Esophagus squamous epithelium (tissue), 5 donors: ENCODE measurements at places on chromosomes 7 and 10.

DNA sequence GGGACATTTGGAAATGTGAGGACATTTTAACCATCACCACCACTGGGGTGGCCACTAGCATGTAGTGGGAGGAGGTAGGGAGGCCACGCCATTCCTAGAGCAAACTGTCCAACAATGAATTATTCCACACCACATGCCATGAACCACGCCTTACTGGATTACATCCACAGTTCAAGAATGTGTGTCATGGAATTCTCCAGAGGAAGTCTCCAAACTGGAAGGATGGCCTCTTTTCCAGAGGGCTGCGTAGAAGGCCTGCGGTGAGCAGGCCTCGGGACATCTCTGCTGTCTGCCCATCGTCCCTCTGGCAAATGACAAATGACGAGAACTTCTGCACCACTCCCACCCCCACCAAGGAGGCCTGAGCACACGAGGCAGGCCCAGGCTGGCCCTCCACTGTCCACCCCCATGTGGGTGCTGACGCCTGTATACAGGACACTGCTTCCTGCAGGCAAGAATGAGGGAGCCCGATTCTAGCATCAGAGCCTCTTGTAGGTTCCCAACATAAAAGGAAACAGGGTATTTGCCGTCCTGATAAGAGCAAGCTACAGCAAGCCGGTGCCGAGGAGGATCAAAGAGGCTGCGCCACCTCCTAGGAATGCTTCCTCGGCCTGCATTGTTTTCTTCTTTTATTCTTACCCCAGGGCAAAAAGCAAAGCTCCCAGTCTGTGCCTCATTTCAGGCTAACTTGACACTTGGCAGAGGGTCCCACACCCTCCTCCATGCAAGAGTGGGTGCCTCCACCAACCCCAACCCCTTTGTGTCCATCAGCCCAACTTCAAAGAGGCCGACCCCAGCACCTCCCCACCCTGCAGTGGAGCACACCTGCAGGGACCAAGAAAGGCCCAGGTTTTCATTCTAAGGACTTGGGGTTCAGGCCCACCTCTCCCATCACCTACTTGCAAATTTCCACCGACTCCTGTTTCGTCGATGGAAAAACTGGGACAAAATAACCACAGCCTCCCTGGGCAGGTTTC is 23.9 kb downstream of the TNS3 start:
- no peak for DNase-seq

DNA sequence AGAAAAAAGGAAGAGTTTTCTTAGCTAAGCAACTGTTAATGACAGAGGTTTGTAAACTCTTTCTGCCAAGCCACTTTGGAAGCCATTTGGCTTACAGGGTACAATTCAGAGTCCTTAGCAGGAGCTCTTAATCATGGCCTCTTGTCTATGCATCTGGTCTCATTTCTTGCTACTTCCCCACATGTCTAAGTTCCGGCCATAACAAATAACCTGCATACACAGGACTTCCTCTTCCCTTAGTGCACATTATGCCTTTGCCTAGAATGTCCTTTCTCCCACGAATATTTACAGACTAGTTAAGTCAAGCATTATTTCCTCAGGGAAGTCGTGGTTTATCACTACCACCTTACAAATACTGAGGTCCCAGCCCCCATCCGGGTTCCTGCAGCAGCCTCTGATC is 8.6 kb upstream of the UPF2 start:
- no peak for DNase-seq

- DNase-seq: no peak
These were observed 13.6 kb downstream of the GPRIN2 start for GRCh38 chr10:46542567-46543465.

- no peak for DNase-seq
These were observed 71.0 kb upstream of the ZNF479 start for GRCh38 chr7:57203161-57203791.

DNA sequence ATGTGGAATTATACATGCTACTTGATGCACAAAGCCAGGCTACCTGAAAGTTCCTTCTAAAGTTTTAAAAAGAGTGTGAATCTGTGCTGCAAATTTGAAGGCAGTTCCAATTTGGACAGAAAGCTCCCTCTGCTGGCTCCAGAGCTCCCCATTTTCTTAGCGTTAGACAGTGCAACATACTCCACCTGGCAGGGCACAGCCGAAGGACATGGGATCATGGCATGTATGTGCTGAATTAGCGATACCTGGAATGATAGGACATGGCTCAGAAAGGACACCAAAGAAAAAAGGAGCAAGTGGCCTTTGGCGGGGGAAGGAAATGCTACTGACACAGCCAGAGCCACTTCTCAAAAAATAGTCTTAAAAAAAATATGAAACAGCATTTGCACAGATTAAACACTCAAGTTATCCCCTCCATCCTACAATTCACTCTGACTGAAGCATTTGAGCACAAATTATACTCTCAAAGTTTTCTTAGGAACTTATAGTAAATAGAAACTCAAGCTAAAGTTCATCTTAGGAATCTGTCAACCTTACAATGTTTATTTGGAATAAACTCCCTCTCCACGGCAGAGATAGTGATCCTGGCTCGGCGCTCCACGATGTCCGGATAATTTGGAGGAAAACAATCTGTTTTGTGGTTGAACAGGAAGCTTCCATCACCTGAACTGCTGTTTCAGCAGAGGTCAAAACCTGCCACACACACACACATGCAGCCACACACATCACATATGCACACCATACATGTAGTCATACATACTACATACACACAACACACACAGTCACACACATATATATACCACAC is 80.0 kb downstream of the C7orf25 start:
- no peak for DNase-seq

DNA sequence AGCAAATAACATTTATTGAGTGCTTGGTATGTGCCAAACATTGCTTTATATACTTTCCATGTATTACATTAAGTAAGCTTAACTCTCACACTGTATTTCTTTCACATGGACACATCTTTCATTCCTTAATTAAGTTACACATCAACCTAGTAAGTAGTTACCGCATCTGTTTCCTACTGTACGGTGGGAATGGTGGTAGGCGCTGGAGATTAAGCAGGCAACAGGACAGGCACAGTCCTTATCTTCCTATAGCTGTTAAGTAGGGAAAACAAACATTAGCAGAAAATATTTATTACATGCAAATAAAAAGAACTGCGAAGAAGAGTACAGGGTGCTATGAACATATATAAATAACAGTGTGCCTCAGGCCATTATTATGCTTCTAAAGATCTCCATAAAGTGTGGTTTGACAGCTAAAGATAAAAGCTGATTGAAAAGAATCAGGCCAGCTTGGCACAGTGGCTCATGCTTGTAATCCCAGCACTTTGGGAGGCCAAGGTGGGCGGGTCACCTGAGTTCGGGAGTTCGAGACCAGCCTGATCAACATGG is 105.0 kb downstream of the SUGCT start:
- no peak for DNase-seq

GRCh38 chr7:104341546-104341945 is 13.1 kb downstream of the LHFPL3 start:
- no peak for DNase-seq

DNA sequence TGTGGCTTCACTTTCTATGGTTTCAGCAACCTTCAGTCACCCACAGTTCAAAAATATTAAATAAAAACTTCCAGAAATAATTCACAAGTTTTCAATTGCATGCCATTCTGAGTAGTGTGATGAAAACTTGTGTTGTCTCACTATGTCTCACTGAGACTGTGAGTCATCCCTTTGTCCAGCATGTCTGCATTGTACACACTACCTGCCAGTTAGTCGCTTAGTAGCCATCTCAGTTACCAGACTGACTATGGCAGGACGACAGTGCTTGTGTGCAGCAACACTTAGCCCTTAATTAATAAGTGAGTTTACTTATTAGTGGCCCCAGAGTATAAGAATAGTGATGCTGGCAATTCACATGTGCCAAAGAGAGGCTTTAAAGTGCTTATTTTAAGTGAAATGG is 22.5 kb downstream of the CCDC186 start:
- no peak for DNase-seq

DNA sequence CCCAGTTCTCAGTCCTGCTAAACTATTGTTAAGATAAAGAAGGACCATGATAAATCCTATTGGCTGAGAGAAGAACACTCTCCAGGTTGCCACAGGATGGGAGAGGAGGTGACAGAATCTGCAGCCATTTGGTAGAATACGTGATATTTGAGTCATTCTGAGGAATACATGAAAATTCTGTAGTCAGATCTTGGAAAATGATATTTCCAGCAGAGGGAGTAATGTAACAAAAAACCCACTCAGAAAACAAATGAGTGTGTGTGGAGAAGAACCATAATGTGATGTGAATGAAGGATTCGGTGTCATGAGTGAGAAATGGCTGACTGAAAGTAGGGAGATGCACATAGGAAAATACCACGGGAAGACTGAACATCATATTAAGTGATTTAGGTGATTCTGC is 128.5 kb upstream of the PFKP start:
- DNase-seq: no peak

- DNase-seq: no peak
These were observed 10.1 kb upstream of the MET start for GRCh38 chr7:116661865-116662264.

GRCh38 chr7:69342154-69342884 is 256.0 kb upstream of the AUTS2 start:
- no peak for DNase-seq

DNA sequence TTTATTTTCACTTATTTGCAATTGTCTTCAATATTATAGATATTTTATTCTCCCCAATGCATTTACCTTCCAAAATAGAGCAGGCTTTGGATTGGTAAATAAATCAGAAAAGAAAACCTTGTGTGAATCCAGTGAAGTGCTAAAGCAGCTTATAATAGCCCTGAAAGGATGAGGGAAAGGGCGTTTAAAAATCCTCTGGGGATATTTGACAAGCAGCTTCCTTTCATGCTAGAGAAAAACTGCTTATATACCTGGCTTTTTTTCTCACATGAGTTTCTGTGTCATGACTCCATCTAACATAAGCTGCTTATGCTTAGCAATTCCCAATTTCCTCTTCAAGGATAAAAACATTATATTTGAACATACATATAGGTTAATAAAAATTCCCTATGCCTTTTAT is 221.6 kb upstream of the SEMA3E start:
- DNase-seq: no peak

DNA sequence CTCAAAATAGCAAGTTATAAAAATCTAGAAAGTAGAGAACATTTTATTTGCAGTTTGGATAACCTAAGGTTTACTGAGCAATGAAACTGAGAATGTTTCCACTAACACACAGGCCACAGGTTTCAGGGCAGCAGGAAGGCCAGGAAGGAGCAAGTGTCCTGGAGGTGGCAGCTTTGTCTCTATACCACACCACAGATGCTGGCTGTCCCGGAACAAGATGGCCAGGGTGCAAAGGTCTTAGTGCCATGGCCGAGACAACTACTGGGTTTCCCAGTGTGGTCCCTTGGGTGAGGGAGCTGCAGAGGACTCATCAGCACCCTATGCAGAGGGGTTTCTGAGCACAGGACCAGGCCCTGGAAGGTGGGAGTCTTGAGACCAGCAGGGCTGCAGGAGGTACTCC is 92.0 kb downstream of the CTBP2 start:
- DNase-seq: no peak

DNA sequence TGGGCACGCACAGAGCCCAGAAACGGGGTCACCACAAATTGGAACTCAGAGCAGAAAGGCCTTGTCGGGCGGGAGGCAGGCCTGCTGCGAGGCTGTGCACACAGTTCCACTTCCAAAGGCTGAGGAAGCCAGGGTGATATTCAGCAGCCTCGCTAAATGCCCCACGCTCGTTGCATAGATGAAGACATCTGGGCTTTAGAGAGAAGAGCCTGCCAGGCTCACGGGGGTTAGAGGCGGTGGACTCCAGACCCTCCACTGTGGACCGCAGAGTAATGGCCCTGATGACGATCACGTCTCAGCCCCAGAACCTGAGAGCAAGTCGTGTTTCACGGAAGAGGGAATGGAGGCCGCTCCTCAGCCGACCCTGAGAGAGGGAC is 104.2 kb downstream of the DNAJB6 start:
- DNase-seq: no peak

GRCh38 chr10:112963835-112964234 is 13.8 kb downstream of the TCF7L2 start:
- DNase-seq: no peak

DNA sequence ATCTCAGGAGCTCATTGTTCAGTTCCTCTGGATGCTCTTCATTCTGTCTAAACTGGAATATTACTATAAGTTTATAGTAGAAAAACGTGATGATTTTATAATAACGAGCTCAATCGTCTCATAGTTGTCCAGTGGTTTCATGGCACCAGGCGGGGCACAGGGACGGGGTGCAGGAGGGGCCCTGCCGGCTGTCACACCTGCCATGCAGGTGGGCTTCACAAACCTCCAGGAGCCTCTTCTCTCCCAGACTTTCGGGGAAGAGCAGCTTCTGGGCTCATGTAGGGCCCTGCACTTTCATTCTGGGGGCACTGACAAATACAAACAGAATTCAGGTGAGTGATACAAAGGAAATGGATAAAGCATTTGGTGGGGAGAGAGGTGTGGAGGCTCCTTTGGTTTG is 146.9 kb upstream of the KLF6 start:
- no peak for DNase-seq

DNA sequence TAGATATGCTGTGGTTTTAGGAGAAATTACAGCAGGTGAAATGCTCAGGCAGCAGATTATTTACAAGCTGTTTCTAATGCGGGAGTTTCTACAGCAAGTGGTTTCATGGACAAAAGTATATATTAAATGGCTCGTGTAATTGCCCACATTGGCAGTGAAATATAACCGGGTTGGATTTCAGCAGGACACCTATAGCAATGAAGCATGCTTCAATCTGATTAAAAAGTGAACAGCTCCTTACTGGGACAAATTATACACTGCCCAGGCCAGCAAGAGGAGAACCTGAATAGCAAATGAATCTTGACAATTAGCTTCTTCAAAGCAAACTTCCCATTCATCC is 35.2 kb upstream of the LYZL1 start:
- DNase-seq: no peak

DNA sequence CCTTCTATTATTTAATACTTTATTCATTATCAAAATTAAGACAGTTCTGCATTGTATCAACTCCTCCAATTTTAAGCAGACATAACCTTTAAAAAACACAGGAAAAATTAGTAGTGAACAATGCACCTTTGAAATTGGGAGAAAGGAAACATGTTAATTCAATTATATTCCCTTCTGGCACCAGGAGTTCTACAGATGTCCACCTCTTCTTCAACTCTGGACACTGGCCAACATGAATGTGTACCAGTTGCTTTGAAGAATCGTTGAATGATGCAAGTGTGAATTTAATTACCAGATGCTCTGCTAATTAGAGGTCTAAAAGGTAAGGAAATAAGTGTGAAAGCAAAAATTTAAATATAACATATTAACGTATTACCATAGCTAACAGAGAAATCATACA is 206.7 kb upstream of the IGFBP3 start:
- DNase-seq: no peak

- DNase-seq: no peak
These were observed 138.1 kb downstream of the ARHGAP22 start for GRCh38 chr10:48466611-48467240.

GRCh38 chr10:117400329-117400728 is 25.1 kb upstream of the PDZD8 start:
- no peak for DNase-seq

- no peak for DNase-seq
These were observed 38.5 kb downstream of the CAMK2B start for GRCh38 chr7:44286618-44287487.
